ENCODE measurements at places on chromosomes 1 and 21.

GRCh38 chr1:219298571-219299148 lies 125.0 kb downstream of the LYPLAL1 start:
- no peak for DNase-seq

DNA sequence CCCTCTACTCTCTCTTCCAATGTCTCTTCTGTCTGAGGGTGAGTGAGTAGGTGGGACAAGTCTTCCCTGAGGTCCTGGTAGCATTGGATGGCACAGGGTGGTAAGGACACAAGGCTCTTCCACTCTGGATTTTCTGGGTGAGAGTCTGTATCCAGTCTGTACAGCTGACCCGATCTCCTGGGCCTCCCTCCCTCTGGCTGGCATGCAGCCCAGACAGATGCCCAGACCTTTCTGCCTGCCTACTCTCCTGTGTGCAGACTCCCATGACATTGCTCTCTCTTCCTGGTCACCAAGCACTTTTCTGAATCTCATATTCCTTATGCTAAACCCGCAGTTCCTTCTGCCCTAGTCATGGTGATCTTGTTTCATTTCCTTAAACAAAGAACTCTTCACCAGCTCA lies 100.3 kb downstream of the GRIK3 start:
- DNase-seq: no peak

GRCh38 chr1:62180639-62181038 lies 14.0 kb upstream of the L1TD1 start:
- DNase-seq: no peak

DNA sequence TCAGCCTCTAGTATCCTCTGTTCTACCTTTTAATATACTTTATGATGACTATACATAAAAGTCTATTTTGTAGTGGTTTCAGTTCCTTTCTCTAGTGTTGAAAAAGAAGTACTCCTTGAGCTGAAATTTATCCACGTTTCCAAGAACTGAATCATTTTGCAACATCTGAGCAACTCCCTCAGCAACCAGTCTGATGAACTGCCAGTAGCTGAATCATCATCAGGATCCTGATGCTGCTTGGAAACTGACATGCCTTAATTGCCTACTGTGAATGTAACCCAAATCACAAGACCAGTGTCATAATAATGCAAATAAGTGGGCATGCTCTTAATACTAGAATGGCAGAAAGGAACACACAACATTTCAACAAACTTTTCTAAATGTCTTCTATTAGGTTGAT lies 103.3 kb downstream of the CYYR1 start:
- no peak for DNase-seq

DNA sequence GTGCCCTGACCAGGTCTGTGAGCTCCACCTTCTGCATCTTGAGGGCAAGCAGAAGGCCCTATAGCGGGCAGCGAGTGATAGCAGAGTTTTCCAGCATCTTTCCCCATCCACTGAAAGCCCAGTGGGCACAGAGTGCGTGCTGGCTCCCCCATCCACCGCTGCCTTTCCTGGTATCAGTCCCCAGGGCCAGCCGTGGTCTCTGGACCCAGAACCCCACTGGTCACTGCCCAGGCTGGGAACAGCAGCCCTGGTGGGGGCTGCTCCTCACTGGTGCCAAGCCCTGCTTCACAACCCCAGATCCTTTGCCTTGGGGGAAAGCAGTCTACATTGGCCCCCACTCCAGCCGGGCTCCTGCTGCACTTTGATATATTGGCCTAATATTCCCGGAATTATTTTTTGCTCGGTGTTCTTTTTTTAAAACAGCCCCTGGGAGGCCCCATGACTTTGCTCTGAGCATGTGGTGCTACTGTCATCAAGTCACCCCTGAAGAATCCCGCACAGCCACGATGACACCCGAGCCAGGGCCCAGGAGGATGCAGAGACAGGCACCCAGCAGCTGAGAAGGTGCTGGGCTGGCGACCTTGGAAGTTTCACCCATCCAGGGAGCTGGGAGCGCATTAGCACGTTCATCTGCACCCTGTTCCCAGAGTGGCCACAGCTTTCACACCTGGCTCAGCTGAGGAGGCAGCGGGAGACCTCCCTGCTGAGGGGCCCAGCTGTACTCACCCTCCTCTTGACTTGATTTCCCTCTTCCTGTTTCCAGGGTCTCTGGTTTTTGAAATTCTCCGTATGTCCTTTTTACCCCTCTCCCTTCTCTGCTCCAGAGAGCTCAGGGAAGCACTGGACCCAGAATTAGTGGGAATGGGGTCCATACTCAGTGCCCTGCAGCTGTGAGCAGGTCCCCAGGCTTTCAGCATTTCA lies 56.9 kb downstream of the KLHDC7A start:
- no peak for DNase-seq

DNA sequence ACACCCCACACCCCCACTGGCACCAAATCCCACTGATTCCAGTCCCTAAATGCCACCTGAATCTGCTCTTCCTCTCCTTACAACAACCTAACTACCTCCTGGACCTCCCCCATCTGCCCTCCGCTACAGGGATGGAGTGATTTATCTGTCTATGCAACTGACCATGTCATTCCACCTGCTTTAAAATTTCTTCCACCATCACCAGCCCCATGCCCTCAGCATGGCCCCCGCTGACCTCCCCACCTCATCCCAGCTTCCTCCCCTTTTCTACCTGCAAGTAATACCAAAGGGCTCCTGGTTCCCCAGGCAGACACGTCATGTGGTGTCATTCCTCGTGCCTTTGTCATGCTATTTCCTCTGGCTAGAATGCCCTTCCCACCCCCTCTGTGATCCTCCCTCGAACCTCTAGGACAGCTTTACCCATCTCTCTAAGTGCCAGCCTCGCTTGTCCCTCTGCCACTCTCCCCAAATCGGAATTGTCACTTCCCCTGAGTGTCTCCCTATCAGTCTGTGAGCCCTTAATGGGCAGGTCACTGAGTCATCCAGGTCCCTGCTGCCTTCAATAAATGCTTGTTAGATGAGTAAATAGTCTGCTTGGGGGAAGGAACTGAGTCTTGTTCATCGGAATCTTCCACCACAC lies 3.7 kb downstream of the GJB4 start:
- no peak for DNase-seq

- DNase-seq: no peak
Observed at GRCh38 chr1:225479341-225479740, 51.5 kb upstream of the LBR start.

- DNase-seq: no peak
Observed at GRCh38 chr1:220741825-220742224, 6.3 kb upstream of the MTARC2 start.

GRCh38 chr21:29248124-29248523 lies 50.6 kb upstream of the BACH1 start:
- no peak for DNase-seq

DNA sequence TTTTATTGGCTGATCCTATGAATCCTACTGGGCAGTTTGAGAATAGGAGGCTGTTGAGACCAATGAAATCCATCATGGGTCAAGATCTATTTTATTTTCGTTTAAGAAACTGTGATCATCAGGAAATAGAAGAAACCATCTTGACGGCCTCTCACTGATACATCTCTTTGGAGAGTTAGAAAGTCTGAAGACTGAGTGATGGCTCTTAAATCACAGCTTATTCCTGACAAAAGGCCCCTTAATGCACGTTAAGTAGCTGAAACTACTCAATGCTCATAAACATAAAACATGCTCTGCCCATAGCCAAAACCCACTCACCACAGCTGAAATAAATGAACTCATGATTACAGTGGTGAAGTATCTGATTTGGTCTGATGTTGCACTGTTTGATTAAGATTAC lies 784.5 kb upstream of the NEGR1 start:
- no peak for DNase-seq

GRCh38 chr1:77866296-77866695 lies 22.1 kb upstream of the NEXN start:
- DNase-seq: no peak

DNA sequence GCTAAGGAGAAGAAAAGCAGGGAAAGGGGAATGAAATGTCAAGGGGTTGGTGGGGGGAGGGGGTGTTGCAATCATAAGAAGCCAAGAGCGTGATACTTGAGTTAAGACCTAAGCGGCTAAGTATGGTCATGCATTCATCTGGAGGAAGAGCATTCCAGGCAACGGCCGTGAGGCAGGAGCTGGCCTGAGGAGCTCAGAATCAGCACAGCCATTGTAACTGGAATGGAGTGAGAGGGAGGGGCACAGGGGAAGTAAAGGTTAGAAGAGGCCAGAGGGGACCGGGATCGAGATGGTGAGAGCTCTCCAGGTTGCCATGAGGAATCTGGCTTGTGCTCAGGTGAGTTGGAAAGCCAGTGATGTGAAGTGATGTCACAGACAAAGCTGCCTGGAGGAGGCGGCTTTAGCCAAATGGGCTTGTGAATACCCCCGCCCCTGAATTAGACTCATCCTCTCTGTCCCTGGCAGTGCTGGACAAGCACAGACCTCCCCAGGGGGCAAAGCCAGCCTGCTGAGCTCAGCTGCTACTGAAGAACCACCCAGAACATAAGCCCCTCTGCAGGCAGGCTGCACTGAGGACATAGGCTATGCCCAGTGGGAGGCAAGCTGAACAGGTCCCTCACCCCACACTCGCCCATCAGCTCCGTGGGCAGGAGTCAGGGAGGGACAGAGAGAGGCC lies 61.1 kb upstream of the LAPTM5 start:
- DNase-seq: no peak

DNA sequence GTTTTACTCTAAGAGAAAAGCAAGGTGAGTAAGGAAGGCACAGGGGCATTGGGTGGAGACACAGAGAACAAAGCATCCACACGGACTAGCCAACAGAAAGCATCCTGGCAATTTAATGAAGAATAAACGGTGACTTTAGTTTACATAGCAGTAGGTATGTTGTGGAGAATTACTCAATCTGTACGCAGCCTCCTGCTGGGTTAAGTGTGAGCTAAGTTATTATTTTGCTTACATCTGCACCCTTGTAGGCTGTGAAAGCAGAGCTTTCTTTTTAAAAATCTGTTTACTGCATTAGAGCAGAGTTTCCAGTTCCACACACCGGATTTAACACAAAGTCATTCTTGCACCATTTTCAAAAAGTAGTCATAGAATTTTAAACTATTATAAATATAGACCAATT lies 144.5 kb downstream of the AKT3 start:
- DNase-seq: no peak

DNA sequence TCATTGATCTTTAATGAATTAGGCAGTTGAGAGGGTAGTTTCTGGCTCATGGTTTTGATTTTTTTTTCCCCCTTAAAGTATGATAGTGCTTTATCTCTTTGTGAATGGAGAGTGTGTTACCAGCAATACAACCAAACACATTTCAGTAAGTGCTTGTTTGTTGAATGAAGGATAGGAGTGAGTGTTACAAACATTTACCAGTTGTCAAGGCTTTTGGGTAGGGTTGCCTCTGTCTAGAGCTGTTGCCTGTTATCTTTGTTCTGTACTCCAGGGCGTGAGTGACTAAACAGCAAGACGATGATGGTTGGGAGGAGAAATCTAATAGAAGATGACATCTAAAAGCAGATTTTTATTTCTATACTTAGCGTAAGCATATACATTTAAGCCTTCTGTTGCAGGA lies 21.5 kb downstream of the MAP3K7CL start:
- no peak for DNase-seq

DNA sequence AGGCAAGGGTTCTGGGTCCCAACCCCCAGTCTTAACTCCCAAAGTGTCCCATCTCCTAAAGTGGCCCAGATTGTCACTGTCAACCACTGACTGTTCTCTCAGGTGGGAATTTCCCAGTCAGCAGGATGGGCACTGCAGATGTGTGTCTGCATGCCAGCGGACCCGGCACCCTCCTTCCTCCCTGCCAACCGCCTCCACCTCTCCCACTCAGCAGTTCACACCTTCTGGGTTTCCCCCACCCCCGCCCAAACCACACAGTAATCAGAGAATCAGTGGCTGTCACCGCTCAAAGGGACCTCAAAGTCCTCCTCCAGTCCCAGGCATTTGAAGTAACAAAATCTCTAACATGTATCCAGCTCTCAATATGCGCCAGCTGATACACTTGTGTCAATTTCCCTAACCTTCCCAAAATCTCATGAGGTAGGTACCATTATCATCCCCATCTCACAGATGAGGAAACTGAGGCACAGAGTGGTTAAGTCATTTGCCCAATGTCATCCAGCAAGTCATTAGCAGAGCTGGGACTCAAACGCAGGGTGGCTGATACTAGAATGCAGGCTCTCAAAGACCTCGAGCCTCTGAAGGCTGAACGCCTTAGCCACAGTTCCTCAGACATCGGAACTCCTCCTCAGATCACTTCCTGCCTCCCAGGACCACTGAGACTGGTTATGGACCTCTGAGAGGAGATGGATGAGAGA lies 4.8 kb downstream of the RUNX3 start:
- DNase-seq: no peak

DNA sequence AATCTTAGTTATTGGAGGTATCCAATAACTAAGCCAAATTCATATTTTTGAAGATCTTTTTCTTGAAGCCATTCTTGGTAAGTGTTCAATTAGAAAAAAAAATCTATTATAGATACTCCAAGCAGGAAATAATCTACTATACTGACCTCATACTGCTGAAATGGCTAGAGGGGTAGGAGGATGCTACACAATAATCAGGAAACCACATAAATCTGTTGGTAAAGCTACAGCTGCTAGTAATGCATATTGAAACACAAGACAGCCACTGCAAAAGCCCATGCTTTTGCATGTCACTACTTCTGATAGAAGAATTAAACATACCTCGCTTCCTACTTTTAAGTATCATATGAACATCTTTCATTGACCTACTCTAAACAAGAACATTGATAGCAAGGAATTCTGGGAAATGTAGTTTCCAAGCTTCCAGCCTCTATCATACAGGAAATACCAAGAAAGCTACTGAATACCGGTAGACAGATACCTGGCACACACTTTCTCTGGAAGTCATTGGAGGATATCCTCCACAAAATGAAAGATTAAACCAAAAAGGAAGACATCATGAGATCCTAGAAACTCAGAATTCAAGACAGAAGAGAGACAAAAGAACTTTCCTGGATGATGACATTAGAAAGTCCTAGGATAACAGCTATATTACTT lies 103.0 kb upstream of the VAV3 start:
- DNase-seq: no peak

DNA sequence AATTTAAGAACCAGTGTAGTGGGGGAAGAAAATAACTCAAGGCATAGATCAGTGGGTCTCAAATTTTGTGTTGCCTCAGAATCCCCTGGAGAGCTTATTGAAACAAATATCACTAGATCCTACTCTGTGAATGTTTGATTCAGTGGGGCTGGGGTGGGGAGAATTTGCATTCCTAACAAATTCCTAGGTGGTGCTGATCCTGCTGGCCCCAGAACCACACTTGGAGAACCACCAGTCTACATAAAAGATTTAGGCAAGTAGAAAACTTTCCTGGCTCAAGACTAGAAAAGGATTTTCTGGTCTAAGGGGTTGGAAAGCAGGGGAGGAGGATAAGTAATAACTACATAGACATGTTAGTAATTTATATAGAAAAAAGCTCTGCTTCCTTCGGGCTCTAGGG lies 34.1 kb upstream of the C1orf21 start:
- DNase-seq: no peak

GRCh38 chr1:203451836-203452784 lies 23.5 kb upstream of the PRELP start:
- no peak for DNase-seq

DNA sequence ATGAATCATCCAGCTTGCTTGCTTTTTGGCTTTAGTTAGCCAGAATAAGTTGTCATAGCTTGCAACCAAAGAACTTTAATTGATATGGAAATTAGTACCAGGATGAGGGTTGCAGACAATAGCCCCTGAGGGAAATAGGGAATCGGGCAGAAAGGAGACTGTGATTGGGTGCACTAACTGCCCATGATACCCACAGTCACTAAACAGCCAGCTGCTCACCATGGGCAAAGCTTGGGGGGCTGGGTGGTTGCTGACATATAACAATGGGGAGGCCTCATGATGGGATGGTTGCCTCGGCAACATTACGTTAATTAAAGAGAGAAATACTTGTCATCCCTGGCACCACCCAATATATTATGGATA lies 17.8 kb upstream of the PLA2G2E start:
- DNase-seq: no peak

GRCh38 chr1:187229496-187229895 lies 400.7 kb downstream of the PLA2G4A start:
- no peak for DNase-seq

All from memory B cell (primary cell).